PC-3 (cell line): ENCODE measurements at places on chromosomes 5 and 9.

DNA sequence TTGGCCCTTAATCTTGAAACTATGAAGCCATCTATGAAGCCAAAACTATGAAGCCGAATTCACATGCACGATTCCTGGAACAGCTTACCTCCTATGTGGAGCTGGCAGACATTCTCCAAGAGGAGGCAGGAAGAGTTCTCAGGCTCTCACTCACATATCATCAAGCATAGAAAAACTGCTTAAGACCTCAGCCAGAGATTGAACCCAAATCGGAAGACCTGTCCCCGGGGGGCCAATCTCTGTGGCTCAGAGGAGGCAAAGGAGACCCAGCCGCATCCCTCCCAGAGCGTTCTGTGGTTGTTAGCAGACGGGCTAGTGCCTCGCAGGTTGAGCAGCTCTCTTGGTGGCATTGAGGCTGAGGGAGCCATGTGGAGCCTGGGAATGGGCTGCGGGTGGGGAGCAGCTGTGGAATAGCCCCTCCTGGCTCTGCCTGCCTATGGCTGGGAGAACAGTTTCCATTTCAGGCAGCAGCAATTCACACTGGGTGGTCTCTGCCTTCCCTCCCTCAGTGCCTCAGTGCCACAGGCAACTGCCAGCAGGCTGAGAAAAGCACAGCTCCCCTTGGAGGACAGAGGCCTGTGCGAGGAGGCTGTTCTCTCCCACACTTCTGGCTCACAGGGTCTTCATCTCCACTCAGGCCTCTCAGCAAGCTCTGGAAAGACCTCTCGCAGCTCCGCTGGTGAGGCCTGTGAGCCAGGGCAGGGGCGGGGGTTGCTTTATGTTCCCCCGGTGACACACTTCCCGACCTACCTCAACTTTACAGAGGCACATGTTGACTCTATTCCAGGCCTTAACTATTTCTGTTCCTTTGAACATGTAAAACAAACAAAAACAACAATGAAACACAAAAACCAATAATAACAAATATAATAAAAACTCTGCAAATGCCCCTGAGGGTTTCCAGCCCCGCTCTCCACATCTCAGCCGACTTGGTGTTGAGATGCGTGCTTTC is 17.4 kb upstream of the TMEM174 start:
- H3K27ac ChIP-seq = no peak overlapping the region
- H3K4me1 ChIP-seq = peaks cover 3% of the 10 kb centered on the region; the same call in 1 of the 2 replicates
- DNase-seq = no peak

GRCh38 chr5:135511761-135512575 is 23.8 kb downstream of the NEUROG1 start:
- H3K4me1 ChIP-seq = no peaks in the 10 kb centered on the region
- H3K4me3 ChIP-seq = no peak overlapping the region
- no peak for DNase-seq

DNA sequence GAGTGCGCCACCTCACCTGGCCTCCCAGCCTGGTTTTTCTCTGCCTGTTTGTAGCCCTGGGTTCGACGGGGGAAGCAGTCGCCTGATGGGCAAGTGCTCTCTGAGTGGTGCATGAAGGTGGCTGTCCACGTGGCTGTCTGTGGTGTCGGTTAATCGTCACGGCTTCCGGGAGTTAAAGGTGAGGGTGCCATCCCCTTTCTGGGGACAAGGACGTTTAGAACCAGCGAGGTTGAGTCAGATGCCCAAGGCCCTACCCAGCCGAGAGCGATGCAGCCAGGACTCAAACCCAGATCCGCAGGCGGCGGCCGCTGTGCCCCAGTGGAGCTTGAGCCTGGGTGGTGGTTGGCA is 47.7 kb downstream of the RXRA start:
- H3K27me3 ChIP-seq = no peaks in the 10 kb centered on the region
- H3K4me1 ChIP-seq = peaks cover 19% of the 10 kb centered on the region
- H3K27ac ChIP-seq = no peak overlapping the region
- H3K36me3 ChIP-seq = no peaks in the 10 kb centered on the region
- DNase-seq = no peak

DNA sequence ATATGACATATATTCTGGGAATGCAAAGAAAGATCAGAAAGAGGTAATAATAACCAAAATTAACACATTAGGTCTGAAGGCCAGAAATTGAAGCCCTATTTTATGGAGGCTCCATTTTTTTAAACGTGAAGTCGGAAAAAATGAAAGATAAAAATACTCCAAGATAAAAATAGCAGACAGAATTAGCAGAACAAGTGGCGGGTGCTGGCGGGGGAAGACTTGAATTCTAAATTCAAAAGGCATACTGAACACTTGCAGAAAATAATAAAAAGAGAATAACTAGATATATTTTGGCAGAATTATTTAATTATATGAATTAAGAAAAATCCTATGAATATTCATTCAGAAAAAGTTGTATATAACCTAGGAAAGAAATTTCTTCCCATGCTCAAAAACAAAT is 543.7 kb upstream of the ACO1 start:
- H3K4me3 ChIP-seq = no peak overlapping the region
- no peak overlapping the region for H3K27ac ChIP-seq
- no peaks in the 10 kb centered on the region for H3K4me1 ChIP-seq
- peaks cover 10% of the 10 kb centered on the region; the same call in 1 of the 2 replicates for H3K27me3 ChIP-seq
- DNase-seq = no peak
- H3K36me3 ChIP-seq = no peaks in the 10 kb centered on the region

- peaks cover 15% of the 10 kb centered on the region for H3K4me1 ChIP-seq
- no peak for DNase-seq
- no peaks in the 10 kb centered on the region for H3K27me3 ChIP-seq
- H3K36me3 ChIP-seq = no peaks in the 10 kb centered on the region
- no peak overlapping the region for H3K4me3 ChIP-seq
Observed at GRCh38 chr5:57007344-57007743, 55.4 kb upstream of the MIER3 start.

GRCh38 chr5:61625681-61626621 is 293.9 kb downstream of the ZSWIM6 start:
- H3K36me3 ChIP-seq = no peaks in the 10 kb centered on the region
- DNase-seq = no peak
- H3K4me3 ChIP-seq = no peak overlapping the region
- no peaks in the 10 kb centered on the region for H3K4me1 ChIP-seq
- H3K27ac ChIP-seq = no peak overlapping the region
- H3K27me3 ChIP-seq = no peaks in the 10 kb centered on the region

- H3K27me3 ChIP-seq = peaks cover 15% of the 10 kb centered on the region; the same call in 1 of the 2 replicates
- no peaks in the 10 kb centered on the region for H3K36me3 ChIP-seq
- DNase-seq = peak; percentile 26
- no peak overlapping the region for H3K4me3 ChIP-seq
- no peak overlapping the region for H3K27ac ChIP-seq
Observed at GRCh38 chr5:91632871-91633270, 249.8 kb upstream of the ARRDC3 start.

DNA sequence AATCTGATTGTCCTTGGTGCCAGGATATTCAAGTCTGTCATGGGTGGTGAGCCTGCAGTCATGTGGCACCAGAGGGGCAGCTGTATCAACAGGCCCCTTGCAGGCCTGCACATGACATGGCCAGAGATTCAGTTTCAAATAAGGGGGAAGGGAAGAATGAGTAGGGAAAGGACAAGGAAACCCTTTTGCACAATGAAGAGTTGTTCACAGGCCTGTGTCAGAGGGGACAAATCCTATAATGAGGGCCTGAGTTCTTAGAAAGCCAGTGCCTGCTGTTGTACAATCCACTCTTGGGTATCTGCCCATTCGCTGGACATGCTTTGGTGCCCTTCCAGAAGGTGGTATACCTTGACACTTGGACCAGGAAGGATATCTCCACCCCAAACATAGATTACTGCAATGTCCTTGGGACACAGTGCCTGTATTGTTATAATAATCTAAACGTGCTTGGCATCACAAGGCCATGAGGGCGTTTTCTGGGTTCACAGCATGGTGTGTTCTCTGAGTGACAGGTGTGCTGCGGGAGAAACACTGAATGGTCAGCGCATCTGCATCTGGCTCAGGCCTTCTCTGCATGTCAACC is 1.9 kb upstream of the TMEM171 start:
- H3K4me1 ChIP-seq = peaks cover 43% of the 10 kb centered on the region
- DNase-seq = no peak
- no peaks in the 10 kb centered on the region for H3K27me3 ChIP-seq

- no peak overlapping the region for H3K4me3 ChIP-seq
- H3K36me3 ChIP-seq = peaks cover 89% of the 10 kb centered on the region
- peak overlapping the region; percentile 19; the same call in 1 of the 2 replicates for H3K27ac ChIP-seq
- no peaks in the 10 kb centered on the region for H3K27me3 ChIP-seq
Observed at GRCh38 chr5:150044329-150044681, 42.0 kb downstream of the CSF1R start.

GRCh38 chr9:95379630-95380029 is 62.1 kb upstream of the FANCC start:
- no peak overlapping the region for H3K4me3 ChIP-seq
- H3K4me1 ChIP-seq = peaks cover 32% of the 10 kb centered on the region
- no peaks in the 10 kb centered on the region for H3K36me3 ChIP-seq
- no peaks in the 10 kb centered on the region for H3K27me3 ChIP-seq
- no peak for DNase-seq

- no peak overlapping the region for H3K4me3 ChIP-seq
- no peak overlapping the region for H3K27ac ChIP-seq
- H3K36me3 ChIP-seq = no peaks in the 10 kb centered on the region
- H3K4me1 ChIP-seq = no peaks in the 10 kb centered on the region
Observed at GRCh38 chr5:180122875-180123274, 51.3 kb upstream of the RNF130 start.

- no peak for DNase-seq
- H3K27me3 ChIP-seq = no peaks in the 10 kb centered on the region
- H3K4me3 ChIP-seq = no peak overlapping the region
- H3K27ac ChIP-seq = no peak overlapping the region
- no peaks in the 10 kb centered on the region for H3K36me3 ChIP-seq
- H3K4me1 ChIP-seq = peaks cover 14% of the 10 kb centered on the region
Observed at GRCh38 chr5:93511445-93511844, 69.6 kb downstream of the NR2F1-AS1 start.

- peaks cover 20% of the 10 kb centered on the region for H3K4me1 ChIP-seq
- no peak overlapping the region for H3K27ac ChIP-seq
- no peak overlapping the region for H3K4me3 ChIP-seq
- no peaks in the 10 kb centered on the region for H3K36me3 ChIP-seq
- peak; percentile 64 for DNase-seq
Observed at GRCh38 chr5:93257616-93258015, 323.4 kb downstream of the NR2F1-AS1 start.

DNA sequence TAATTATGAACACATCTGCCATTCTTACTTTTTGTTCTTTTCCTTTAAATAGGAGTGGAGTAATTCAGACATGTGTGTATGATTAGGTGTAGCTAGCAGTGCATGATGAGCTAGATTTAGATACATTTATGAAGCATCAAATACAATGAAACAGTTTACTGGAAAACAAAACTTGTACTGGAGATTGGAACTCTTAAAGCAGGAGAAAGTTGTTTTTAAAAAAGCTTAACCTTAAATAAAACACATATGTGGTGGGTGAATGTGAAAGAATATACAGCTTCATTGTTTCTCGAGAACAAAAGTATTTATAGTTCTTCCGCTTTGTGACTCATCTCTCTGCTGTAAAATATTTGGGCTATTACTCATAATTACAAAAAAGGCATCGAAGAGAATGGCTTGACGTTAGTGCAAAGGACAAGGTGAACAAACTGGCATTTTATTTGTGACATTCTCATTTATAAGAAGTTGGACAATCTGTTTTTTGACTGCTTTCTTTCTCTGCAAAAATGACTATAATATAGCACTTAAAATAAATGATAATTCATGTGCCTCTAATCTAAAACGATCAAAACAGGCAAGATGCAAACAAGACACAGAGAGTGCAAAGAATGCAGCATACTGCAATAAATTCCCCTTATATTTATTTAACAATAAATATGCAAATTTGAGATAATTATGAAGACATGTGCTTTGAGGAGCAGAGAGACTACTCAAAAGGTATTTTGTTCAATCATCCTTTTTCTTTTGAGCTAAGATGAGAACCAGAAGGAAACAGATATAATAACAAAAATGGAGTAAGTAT is 478.8 kb downstream of the CETN3 start:
- peaks cover 21% of the 10 kb centered on the region for H3K4me1 ChIP-seq
- no peaks in the 10 kb centered on the region for H3K27me3 ChIP-seq
- DNase-seq = peak; percentile 96
- no peaks in the 10 kb centered on the region for H3K36me3 ChIP-seq
- peak overlapping the region; percentile 52 for H3K27ac ChIP-seq

DNA sequence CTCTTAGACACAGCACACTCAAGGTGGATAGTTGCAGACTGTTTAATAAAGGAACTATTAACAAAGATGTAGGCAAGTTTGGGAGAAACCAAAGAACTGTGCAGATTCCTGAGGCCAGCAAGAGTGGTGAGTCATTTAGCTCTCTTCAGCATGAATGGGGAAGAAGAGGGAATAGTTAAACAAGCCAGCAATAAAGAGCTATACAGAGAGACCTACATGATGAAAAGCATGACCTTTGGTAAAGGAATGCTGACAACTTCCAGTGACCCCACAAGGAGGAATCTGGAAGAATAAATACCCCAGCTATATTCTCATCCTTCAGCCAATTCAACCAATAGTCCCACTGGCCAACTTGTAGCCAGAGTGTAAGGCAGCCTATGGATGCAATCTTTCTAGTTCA is 706.0 kb upstream of the GRAMD2B start:
- H3K36me3 ChIP-seq = no peaks in the 10 kb centered on the region
- H3K27me3 ChIP-seq = no peaks in the 10 kb centered on the region
- H3K4me1 ChIP-seq = no peaks in the 10 kb centered on the region; the same call in 1 of the 2 replicates

- H3K4me3 ChIP-seq = no peak overlapping the region
- no peaks in the 10 kb centered on the region for H3K36me3 ChIP-seq
- no peak for DNase-seq
- no peaks in the 10 kb centered on the region for H3K27me3 ChIP-seq
- H3K27ac ChIP-seq = no peak overlapping the region
Observed at GRCh38 chr5:125042261-125042890, 295.9 kb upstream of the ZNF608 start.

DNA sequence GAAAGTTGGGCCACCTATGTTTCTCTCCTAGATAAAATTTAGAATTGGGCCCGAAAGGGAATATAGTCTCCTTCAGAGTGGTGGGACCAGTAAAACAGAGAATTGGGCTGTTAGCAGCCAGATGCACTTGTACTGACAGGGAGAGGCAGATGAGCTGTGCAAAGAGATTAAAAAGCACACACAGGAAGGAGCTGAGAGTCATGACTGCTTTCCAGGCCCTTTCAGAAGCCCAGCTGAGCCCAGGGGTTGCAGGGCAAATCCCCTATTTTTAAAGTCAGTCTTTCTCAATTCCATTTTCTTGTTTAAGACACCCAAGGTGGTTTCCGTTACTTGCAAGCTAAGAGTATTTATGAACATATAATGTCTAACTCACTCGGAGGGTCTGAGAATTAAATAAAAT is 130.4 kb downstream of the PRELID2 start:
- no peaks in the 10 kb centered on the region for H3K27me3 ChIP-seq
- H3K4me1 ChIP-seq = no peaks in the 10 kb centered on the region
- no peaks in the 10 kb centered on the region for H3K36me3 ChIP-seq
- no peak overlapping the region for H3K27ac ChIP-seq

GRCh38 chr9:127096208-127096607 is 26.2 kb downstream of the ANGPTL2 start:
- DNase-seq = no peak
- no peaks in the 10 kb centered on the region for H3K36me3 ChIP-seq
- no peaks in the 10 kb centered on the region for H3K4me1 ChIP-seq

DNA sequence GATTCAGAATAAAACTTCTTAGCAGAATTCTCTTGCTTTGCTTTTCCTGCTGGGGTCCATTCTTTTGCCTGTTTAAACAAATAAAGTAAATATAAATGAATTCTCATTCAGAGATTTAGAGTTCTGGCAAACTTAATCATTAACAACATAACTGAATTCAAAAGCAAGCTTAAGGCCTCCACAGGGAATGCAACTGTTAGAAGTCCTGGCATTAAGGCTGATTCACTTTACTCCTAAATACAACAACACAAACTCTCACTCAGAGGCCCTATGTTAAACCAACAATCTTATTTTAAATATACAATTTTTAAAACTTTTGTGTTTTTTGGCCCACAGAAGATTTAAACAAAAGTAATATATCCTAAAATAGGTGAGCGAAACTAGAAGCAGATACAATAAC is 178.3 kb downstream of the AP3B1 start:
- H3K36me3 ChIP-seq = no peaks in the 10 kb centered on the region
- no peaks in the 10 kb centered on the region for H3K27me3 ChIP-seq
- no peak overlapping the region for H3K4me3 ChIP-seq
- no peak for DNase-seq
- no peak overlapping the region for H3K27ac ChIP-seq
